CD4-positive, alpha-beta T cell treated with Interferon alpha-2 for 1 hour (primary cell): ENCODE measurements at places on chromosomes 11 and 22.

DNA sequence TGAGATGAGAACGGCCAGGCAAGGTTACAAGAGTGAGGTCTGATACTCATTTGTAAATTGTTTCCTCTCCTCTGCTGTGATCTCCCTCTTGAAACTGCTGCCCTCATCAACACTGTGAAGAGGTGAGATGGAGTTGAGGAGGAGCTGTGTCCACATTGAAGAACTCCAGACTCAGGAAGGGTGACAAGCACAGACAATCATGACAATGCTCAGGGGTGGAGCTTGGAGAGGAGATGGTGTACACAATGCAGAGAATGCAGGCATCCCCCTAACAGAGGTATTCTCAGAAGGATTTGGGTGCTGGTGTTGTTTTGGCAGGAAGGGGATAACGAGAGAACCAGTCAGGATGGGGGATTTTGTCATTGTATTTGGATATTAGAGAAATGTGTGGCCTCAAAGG lies 21.5 kb upstream of the MMP7 start:
- DNase-seq = no peak

DNA sequence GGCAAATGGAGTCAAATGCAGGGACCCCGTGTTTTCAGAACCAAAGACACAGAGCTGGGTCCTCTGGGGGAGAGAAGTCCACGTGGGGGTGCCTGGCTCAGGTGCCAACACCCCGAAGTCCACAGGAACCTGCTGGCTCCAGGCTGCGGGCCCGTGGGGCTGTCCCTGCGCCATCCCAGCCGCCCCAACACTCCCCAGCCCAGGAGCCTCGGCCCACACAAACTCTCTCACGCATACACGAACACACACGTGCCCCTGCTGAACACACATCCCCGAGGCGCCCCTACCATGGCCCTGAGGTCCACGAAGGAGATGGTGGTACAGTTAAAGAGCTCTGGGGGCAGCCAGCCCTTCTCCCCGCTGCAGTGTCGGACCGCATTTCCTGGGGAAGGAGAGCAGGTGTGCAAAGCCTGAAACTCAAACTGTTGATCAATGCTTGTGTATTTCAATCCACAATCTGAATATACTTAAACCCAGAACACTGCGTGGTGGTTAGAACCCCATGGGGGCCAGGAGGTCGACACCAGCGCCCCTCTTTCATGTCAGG lies 54.7 kb downstream of the TRMU start:
- DNase-seq = no peak

DNA sequence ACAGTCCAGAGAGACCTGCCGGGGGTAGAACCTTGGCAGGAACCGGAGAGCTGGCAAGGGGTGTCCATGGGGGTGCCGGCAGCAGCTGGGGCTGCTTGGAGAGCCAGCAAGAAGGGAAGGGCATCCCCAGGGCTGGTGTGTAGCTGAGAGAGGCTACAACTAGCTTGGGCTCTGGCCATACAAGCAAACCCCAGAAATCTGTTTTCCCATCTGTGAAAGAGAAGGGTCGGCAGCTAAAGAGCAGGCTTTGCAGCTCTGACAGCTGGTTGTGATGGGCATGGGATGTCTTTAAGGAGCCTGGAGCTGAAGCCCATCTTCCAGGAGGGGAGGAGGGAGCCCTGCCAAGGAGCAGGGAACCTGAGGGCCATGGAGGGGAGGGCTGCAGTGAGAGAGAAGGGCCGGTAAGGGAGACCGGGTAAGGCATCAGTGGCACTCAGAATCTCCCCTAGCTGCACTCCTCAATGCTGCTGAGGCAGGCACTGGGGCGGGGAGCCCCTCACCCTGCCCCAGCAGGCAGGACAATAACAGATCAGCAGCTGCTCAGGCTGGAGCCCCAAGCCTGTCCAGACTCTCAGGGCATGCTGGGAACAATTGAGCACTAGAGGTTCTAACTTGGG lies 3.9 kb downstream of the CHST1 start:
- DNase-seq = no peak

- DNase-seq = no peak
These were observed 10.9 kb downstream of the GAB2 start for GRCh38 chr11:78406568-78407196.
